ENCODE measurements at places on chromosomes 5 and 9. TPM values are rescaled to one million over a fixed set of nuclear protein-coding genes. Genes with fewer than 3 reads are reported as not detected.

GRCh38 chr5:159764283-159765134, 151.8 kb upstream of the ADRA1B start:
- DNase-seq = no peak

DNA sequence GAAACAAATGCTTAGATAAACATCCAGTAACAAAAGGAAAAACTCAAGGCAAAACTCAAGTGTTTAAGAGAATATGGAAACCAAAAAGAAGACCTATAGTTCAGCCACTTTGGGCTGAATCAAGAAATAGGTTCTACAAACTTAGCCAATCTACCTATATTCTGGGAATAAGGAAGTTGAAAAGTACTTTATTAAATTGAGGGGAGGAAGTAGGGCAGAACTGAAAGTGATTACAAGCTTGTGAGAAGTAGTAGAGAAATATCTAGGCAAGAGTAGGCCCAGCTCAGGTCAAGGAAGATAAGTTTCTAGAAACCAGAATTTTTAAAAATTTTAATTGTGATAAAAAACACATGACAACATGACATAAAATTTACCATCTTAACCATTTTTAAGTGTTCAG, 384.8 kb upstream of the PCSK5 start:
- no peak for DNase-seq

- no peak for DNase-seq
Measured at GRCh38 chr5:14231890-14232289, 88.7 kb downstream of the TRIO start.

DNA sequence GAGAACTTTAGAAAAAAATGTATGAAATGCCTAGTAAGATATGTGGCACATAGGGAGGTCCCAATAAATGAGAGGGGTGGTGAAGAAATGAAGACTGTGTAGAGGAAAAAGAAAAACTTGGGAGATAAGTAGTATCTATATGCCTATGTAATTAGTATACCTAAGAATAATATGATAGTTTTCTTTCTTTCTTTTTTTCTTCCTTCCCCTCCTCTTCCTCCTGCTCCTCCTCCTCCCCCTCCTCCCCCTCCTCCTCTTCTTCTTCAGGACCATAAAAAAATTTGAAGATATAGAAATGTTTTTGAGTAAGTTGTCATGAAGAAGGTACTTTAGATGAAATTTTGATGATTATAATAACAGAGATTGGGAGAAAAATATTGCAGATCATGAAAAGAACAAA, 857.4 kb downstream of the MAT2B start:
- no peak for DNase-seq

- peak; percentile 54 for DNase-seq
Measured at GRCh38 chr5:181160152-181160754, 12.9 kb downstream of the OR2V2 start.

DNA sequence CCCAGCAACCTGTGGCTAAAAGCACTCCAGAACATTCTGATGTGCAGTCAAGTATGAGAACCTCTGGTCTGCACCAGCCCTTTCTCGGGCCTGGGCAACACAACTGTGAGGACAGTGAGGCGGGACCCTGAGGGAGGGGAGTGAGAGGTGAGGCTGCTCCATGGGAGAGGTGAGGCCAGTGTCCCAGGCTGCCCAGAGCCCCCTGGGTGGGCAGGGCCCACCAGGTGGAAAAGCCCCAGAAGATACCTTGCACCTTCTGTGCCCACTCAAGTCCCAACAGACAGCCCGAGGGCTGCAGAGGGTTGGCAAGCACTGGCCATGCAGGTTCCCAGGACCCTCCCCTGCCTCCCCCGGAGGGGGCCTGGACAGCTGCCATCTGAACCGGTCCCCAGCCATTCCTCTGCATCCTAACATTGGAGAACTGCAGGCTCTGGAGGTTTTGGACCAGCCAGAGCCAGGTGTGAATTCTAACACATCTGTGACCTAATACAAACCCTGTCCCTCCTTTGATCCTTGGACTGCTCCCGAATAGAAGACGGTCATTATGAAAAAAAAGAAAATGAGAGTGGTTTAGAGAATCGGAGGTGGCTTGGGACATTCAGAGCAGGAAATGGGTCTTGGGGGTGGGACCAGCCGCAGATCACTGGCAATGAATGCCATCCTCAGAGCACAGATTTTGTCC, 57.0 kb downstream of the DUSP1 start:
- DNase-seq = no peak

DNA sequence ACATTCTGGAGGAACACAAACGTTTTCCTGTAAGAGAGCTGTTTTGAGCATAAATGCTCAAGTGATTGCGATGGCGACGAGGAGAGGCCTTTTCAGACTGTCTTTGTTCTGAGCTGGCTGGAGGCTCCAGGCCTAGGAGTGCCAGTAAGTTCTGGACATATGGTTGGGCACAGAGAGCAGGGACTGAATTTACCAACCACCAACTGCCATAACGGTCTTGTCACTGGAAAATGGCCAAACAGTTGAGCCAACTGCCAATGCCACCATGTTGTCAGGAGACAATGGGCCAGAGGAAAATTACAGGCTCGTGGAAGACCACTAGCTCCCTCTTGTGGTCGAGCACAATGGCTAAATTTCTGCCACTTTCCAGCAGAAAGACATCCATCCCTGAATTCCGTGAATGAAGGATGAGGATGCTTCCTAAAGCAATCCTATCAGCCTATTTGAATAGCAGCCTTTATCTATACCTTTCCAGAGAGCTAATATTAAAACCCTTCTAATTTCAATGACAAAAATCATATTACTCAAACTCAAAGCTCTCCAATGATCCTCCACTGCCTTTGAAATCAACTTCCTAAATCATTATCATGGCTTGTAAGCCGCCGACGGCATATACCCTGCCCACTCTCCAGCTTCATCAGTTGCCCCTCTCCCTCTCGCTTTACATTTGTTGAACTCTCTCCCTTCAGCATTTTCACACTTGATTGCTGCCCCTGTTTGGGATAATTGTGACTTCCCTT, 66.9 kb upstream of the GLIS3 start:
- peak; percentile 43 for DNase-seq

The IL5 gene
- total RNA-seq = not detected

The SPINK14 gene
- not detected for total RNA-seq

The PCDHA3 gene
- not detected for total RNA-seq

The CDK5RAP2 gene
- total RNA-seq = 82.7 TPM

The SPAG8 gene
- total RNA-seq = 0.47 TPM

DNA sequence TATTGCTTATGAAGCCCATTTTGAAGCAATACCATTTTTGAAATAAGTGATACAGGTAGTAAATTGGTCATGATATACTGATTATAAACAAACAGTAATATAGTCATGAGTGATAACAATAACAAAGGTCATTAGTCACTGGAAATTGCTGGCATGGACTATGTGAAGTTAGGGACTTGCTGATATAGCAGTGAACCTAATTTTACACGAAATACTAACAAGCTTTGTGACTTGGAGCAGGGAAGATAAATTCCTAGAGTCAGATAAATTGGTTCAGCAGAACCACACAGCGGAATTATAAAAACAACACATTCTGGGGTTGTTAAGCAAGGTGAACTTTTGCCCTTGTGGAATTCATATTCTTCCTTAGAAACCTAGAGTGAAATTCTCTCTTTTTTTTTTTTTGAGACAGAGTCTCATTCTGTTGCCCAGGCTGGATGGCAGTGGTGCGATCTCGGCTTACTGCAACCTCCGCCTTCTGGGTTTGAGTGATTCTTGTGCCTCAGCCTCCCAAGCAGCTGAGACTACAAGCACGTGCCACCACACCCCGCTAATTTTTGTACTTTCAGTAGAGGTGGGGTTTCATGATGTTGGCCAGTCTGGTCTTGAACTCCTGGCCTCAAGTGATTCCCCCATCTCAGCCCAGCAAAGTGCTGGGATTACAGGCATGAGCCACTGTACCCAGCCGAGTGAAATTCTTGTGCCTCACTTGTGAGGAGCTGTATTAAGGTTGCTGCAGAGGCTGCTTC, 6.0 kb downstream of the UGCG start:
- DNase-seq = no peak

The TXNDC8 gene
- not detected for total RNA-seq

The SOHLH1 gene
- not detected for total RNA-seq

GRCh38 chr5:141135718-141136266, 786 bp downstream of the PCDHB5 start:
- DNase-seq = no peak

GRCh38 chr5:134106991-134107701, 7.3 kb upstream of the TCF7 start:
- no peak for DNase-seq

DNA sequence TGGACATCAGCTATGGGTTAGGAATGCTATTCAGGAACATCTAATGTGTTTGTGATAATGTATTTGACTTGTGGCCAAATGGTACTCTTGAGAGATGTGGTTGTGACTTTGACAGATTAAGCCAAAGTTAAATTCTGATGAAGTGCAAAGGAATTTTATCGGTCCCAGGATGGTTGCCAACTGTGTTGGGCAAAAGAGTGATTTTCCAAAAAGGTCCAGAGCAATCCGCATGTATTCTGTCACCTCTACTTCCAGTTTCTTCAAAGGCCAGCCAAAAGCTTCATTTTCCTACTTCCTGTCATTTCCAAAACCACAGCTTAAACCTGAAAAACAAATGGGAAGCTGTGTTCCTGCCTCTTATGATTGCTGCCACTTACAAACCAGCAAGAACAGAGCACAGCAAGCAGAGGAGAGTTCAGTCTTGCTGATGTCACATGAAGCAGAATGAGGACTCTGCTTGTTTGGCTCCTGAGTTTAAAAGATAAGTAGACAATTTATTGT, 59.8 kb downstream of the MARCHF3 start:
- DNase-seq = no peak

The EIF4E1B gene
- not detected for total RNA-seq

GRCh38 chr5:43041110-43041668, 1.1 kb upstream of the ANXA2R start:
- peak; percentile 48 for DNase-seq

GRCh38 chr5:97998941-97999340, 774.5 kb upstream of the RGMB start:
- DNase-seq = no peak

DNA sequence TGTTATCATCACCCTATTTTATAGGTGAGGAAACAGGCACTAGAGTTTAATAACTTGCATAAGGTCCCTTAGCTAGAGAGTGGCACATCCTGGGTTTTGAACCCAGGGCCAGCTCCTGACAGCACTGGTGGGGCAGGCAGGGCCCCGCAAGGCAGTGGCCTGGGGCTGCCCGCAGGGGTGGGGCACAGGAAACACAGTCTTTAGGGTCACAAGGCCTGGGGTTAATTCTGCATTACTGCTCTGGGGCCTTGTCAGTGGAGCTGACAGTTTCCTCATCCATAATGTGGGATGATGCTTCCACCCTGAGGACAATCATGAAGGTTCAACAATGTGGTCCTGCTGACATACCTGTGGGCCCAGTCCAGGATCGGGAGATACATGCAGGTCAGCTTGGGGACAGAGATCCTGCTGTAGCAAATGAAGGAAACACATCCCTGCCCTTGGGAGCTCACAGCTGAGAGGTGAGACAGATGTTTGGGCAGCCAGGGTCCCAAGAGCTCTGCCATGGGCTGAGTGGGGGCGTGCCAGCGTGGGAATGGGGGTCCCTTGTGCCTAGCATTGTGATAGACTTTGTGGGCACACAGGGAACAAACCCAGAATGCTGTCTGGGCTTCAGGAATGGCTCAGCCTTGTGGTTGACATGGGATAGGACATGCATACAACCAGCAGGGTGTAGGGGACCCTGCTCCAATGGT, 14.7 kb downstream of the FGF18 start:
- no peak for DNase-seq

DNA sequence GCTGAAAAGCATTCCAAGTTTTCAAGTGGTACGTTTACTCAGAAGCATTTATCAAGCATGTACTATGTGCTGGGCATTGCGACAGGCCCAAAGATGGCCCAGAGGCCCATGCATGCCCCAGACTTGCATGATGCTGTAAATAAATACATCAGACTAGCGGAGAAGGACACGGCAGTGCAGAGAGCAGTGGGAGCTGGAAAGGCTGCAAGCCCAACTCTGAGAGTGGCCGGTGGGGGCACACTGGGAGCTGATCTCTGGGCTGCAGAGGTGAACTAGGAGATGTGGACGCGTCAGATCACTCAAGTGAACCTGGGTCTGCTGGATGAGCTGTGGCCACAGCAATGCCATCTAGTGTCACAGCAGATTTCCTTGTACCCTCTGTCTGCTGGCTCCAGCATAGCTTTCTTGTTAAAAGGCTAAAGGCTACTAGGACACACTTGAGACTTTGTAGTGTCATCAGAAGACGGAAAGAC, 246.9 kb downstream of the FANCC start:
- DNase-seq = no peak

DNA sequence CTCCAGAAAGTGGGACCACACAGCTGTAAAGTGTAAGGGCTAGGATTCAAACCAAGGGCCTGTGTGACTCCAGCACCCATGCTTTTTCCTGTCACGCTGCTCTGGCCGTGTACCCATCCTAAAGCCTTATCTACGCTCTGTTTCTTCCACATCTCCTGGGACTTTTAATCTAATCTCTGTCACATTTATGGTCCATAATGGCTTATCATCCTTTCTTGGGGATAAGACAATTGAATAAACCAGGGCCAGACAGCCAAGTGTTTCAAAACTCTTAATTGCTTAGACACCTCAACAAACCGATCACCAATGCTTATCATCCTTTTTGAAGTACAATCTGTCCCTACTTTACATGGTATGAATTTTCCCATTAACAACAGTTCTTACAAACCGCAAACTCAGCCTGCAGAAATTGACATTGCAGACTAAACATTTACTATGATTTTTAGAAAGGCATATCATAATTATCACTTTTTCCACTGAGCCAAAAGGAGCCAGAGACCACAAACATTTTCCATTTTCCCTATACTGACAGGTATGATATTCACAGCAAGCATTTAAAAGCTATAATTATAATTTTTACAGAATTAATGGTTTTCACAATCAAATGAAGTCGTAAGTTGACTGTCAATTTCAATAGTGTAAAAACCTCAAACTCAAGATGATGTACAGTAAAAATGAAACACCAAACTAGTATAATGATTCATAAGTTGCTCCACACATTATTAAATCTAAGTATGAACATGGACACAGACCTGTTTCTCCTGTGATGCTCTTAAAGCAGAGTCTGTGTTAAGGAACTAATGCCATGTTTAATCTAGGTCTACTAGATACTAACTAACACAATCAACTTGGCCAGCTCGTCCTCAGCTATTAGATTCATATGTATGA, 99.5 kb downstream of the FBXW11 start:
- DNase-seq = no peak

GRCh38 chr5:118862596-118862995, 125.8 kb downstream of the DTWD2 start:
- no peak for DNase-seq

DNA sequence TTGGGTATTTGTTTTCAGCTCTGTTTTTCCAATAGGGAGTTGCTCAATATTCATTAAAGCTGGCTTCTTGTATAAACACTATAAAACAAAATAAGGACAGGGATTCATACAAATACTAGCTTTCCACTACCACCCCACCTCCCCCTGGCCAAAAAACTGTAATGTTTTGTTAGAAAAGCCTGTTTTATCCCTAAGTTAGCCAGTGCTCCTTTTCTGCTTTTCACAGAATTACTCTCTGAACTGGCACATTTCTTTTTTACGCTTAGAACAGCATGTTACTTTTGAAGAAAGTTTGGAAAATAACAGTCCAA, 147.4 kb upstream of the DMRT1 start:
- no peak for DNase-seq

The CCDC180 gene
- total RNA-seq = 1.9 TPM
